LoVo (cell line): ENCODE measurements at places on chromosomes 7 and 10.

GRCh38 chr7:55140941-55141278 is 122.1 kb downstream of the EGFR start:
- DNase-seq: no peak

- DNase-seq: no peak
These were observed 33.4 kb downstream of the INPP5A start for GRCh38 chr10:132570771-132571649.

DNA sequence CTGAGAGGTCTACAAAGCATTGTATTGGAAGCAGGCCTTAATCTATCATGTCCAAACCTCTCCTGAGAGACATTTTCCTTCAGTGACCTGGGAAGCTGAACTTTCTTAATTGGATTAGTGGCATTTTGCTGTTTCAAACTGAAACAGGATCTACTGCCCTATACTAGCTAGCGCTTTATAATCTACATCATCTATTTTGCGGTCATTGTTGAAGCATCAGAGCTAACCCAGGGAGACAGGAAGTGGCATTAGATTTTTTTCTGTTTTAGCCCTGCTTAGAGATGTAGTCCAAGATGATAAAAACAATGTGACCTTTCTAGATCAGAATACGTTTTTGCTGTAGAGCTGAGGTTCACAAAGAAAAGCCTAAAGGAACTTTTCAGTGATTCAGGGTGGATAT is 147.4 kb upstream of the AGR3 start:
- DNase-seq: no peak

GRCh38 chr7:2954433-2954853 is 89.2 kb downstream of the CARD11 start:
- no peak for DNase-seq

DNA sequence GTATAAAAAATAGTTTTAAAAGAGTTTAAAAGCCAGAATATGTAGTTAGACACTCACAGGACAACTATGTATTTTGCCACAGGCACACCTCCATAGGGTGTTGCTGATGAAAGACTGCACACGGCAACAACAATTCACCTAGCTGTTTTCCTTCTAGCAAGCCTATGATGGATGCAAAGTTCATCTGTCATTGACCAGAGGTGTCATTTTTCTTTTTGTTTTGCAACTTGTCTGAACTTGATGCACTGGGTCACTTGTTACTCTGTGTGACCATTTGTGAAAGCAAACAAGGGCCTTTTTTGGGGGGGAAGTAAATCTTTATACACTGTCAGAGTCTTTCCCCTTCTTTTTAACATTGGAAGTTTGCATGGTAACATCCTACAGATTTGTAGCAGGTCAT is 258.0 kb upstream of the SEMA3A start:
- DNase-seq: no peak

DNA sequence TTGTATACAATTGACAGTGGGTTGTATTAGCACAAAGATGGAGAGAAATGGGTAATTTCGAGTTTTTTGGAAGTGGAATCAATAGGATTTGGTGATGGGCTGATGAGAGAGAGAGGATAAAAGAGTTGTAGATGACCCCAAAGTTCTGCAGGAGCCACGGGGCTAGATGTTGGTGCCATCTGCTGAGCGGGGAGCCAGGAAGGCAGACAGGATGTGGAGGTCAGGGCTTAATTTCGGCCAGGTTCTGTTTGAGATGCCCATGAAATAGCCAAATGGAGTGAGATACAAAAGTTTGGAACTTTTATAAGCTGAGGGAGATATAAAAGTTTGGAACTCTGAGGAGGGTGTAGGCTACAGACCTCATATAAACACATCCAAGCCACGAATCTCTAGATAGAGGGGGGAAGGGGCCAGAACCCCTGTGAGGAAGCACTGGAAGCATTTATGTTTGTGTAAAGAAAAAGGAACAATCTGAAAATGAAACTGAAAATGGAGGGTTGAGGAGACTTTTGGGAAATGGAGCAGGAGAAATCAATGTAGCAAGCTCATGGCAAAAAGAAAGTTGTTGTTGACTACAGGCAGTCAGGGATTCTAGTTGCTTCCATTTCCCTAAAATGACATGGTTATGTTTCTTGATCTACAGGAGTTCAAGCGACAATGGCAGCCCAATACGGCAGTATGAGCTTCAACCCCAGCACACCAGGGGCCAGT is 2.2 kb downstream of the GIMAP4 start:
- no peak for DNase-seq

DNA sequence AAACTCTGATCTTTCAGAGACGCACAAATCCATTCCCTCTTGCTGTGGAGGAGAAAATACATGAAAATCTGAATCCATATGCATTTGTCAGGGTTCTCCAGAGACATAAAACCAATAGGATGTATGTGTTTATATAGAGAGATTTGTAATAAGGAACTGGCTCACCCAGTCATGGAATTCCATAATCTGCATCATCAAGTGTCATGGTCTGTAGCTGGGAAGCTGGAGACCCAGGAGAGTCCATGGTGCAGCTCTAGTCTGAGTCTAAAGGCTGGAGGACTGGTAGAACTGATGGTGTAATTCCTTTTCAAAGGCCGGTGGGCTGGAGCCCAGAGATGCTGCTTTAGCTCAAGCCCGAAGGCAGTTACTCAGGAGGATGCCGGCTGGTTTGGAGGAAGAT is 134.0 kb downstream of the TCF7L2 start:
- DNase-seq: no peak

DNA sequence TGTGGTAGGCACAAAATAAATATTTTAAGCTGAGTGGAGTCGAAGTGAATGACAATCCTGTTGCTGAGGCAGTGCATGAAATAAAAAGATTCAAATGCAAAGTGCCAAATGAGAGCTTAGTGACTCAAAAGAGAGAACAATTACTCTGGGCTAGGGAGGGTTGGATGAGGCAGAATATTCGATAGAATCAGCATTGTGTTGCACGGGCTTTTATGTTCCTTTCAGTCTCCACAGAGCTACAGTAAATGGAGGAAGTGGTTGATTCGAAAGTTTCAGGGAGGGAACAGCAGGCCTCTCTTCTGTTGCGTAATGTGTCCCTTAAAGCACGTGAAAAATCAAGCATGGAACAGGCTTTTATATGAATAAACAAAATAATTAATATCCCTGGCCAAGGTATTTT is 599.3 kb upstream of the CELF2 start:
- DNase-seq: no peak

GRCh38 chr7:19327018-19327417 is 181.8 kb upstream of the FERD3L start:
- no peak for DNase-seq

DNA sequence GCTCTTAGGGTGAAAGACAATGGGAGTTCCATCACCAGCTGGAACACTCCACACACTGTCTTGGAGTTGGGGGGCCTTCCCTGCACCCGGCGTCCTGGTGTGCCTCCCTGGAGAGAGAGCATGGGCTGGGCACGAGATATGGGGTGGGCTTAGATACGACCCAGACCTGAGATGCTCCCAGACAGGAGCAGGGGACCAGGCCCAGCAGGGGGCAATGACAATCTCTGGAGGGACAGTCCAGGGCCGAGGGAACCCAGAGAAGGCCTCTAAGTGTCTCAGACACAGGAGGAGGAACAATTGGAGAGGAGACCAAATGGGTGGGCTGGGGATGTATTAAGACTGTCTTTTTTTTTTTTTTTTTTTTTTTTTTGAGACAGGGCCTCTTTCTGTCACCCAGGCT is 40.0 kb downstream of the MYL10 start:
- DNase-seq: no peak

GRCh38 chr7:131895541-131896164 is 339.2 kb upstream of the PODXL start:
- no peak for DNase-seq

GRCh38 chr7:103010211-103010610 is 64.4 kb downstream of the FBXL13 start:
- no peak for DNase-seq

DNA sequence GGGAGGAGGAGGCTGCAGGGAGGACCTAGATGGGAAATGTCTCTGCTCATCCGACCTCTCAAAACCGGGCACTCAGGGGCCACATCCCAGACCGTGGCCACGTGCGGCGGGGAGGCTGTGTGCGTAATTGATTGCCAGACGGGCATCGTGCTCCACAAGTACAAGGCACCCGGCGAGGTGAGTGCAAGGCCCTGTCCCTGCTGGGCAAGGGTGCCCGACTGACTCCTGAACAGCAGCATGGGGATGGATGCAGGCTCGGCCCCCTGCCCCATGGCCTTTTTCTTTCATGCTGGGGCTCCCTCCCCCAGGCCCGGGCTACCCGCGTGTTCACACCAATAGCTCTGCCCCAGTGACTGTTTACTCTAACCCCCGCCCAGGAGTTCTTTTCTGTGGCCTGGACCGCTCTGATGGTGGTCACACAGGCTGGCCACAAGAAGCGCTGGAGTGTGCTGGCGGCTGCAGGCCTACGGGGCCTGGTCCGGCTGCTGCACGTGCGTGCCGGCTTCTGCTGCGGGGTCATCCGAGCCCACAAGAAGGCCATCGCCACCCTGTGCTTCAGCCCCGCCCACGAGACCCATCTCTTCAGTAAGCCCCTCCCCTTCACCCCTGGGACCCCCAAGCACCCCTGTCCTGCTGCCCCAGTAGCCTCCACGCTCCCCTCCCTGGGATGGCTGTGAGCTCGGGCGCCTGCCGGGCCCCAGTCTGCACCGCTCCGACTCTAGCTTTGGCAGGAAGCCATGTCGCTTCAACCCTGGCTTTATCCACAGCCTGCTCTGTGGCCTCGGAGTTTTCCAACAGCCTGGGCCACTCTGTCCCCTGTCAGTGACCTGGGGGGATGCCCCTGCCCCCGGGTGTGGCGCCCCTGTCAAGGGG is 3.9 kb downstream of the LRWD1 start:
- DNase-seq: no peak

DNA sequence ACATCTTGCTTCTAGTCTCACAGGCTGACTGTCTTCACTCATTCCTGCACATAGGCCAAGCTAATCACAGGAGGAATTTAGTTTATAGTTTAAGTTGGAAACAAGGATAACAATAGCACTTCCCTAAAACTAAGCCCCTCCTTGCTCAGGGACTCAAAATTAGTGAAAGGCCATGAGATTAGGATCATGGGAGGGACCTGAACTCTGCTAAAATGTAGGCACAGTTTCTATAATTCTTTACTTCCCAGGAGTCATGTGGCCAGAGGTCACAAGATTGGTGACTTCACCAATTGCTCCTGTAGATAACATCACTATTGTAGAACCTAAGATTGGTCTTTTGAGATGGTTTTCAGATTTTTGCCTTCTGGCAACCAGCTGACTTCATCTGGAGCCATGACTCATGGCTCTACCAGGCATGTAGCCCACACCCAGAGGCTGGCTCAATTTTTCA is 14.8 kb upstream of the UPP1 start:
- DNase-seq: no peak

- DNase-seq: no peak
These were observed 42.2 kb upstream of the GRB10 start for GRCh38 chr7:50824882-50825281.

- DNase-seq: no peak
These were observed 192.7 kb downstream of the MLLT10 start for GRCh38 chr10:21726601-21727225.

DNA sequence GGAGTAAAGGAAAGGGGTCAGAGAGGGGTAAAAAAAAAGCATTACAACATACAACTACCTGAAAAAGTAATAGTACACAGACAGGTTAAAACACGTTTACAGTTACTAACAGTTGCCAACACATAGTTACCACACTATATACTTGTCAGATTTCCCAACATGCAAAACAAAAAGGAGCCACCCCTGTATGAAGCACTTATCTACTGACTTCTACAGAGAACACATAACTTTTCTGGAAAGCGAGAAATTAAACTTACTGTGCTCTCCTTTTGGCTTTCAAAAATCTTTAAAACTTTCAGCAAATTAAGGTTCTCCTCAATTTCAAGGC is 2.1 kb downstream of the ABI1 start:
- no peak for DNase-seq

GRCh38 chr10:7423521-7423920 is 12.7 kb upstream of the SFMBT2 start:
- no peak for DNase-seq

- DNase-seq: no peak
These were observed 49.4 kb upstream of the IGFBP3 start for GRCh38 chr7:45970454-45970853.

- no peak for DNase-seq
These were observed 268.1 kb upstream of the PLPP4 start for GRCh38 chr10:120188950-120189349.

- DNase-seq: no peak
These were observed 172.8 kb upstream of the IMMP2L start for GRCh38 chr7:111734954-111735660.

- DNase-seq: peak; percentile 39
These were observed 46.5 kb downstream of the TMEM106B start for GRCh38 chr7:12257582-12257981.

- no peak for DNase-seq
These were observed 31.7 kb upstream of the CYP26C1 start for GRCh38 chr10:93028883-93029282.

DNA sequence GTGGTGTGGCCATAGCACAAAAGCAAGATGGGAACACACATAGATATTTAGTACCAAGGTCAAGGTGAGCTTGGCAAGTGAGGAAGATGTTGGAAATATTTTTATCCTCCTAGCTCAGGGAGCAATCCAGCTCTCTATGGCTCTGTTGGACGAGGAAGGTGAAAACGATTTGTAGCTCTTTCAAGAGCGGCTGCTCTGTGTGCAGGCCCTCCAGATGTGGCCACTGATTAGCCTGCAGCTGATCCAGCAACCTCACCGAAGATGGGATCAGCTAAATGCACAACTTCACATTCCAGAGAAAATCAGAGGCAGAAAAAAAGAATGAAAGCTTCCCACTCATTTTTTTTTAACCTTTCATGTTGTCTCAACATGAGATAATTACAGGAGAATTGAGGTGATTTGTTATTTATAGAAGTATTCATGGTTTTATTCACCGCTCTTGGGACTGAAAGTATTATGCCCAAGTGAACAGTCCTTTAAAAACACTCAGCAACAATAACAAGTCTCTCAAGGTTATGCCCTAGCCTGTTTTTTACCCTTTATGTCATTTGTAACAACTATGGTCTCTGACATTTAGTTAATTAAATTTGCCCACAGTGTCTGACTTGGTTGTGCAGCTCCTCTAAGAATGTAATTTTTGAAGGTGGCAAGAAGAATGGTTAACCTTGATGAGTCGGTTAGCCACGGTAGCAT is 213.6 kb upstream of the ADARB2 start:
- no peak for DNase-seq

DNA sequence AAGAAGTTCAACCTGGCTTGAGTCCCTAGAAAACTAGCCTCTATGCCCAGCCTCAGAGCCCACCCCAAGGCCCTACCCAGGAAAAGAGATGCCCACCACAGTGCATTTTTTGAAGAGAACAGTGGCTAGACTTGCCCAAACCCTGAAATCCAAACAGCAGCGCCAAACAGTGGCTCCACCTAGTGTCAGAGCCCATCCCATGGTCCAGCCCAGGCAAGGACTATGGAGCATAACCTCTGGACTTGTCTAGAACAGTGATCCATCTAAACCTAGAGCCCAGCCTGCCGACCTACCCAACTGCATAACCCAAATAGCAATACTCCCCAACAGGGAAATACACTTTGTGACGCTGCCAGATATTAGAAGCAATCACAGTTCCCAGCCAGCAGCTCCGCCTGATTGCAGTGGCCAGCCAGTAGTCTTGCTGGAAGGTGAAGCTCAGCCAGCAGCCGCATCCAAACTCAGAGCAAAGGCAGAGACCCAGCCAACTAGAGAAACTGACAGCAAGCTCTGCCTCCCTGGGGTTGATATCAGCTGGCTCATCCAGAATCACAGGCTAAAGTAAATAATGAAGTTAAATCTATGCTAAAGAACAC is 44.5 kb downstream of the HBP1 start:
- no peak for DNase-seq
